ENCODE measurements at places on chromosomes 7 and 10.
A peak's percentile ranks its signal among the peaks of the same experiment; 100 is the strongest.

DNA sequence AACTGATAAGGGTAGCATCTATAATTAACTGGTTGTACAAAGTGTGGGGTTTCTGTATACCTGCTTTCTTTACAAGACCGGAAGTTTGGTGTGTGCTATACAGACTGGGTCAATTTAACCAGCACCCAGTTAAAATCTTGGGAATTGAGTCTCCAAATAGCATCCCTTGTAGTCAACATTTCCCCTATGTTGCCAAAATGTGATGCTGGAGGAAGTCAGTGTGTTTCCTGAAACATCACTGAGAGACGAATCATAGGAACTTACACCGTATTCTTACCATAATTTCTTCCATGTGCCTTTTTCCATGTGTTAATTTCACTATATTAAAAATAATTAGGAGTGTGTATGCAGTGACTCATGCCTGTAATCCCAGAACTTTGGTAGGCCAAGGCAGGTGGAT lies 1.7 kb downstream of the AKR1C4 start:
- no peak for DNase-seq

DNA sequence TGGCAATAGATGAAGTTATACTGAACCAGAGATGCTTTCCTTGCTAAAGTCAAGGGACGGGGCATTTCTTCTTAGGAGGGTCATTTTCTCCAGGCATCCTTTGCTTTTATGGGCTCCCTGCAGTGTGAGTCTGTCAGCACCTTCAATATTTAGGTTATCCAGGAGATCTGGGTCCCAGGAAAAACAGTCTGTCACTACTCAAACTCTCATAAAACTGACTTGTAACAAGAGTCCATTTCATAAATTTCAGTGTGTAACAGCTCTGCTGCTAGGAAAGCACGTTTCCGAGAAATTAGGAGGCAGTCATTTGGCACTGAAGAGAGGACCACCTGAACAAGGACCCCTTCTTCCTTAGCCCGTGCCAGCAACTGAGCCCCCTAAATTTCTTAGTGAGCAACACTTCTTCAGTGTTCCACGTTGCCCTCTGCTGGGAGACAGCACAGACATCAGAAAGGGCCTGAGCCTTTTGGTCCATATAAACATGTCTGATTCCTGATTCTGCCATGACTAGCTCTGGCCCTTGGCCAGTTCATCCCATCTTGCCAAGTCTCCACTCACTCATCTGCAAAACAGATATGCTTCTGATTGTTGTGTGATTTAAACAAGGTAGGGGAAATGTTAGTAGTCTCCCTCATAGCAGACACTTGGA lies 7.2 kb downstream of the GCC1 start:
- DNase-seq, result no peak

- no peak for DNase-seq
Observed at GRCh38 chr10:16609211-16609610, 87.5 kb upstream of the C1QL3 start.

DNA sequence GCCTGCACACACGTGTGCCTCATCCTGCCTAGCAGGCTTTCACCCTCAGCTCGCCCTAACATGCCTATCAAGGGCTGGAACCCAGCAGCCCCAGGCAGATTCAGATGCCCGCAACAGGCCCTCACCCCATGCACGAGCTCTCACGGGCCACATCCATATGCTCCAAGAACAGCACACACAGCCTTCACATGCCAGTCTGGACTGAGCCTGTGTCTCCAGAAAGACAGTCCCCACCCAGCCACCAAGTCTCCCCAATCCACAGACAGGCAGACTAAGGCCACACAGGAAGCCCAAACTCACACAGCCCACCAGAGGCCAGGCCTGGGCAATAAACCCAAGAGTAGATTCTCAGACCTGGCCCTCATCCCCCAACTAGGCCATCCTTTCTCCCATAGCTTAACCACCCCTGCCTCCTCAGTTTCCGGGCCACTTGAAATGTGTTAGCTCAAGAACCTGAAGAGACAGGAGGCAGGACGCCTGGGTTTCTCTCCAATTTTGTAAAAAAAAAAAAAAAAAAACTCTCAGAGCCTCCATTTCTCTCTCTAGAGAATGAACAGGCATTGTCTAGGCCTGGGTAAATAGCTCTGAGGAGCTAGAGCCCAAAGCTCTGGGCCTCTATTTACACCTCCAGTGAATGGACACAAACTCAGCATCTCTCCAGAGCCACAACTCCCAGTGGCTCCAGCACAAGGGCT lies 6.8 kb downstream of the LDB1 start:
- DNase-seq, result no peak

- peak; percentile 1 for DNase-seq
Observed at GRCh38 chr10:23994459-23995046, 214.4 kb upstream of the KIAA1217 start.

DNA sequence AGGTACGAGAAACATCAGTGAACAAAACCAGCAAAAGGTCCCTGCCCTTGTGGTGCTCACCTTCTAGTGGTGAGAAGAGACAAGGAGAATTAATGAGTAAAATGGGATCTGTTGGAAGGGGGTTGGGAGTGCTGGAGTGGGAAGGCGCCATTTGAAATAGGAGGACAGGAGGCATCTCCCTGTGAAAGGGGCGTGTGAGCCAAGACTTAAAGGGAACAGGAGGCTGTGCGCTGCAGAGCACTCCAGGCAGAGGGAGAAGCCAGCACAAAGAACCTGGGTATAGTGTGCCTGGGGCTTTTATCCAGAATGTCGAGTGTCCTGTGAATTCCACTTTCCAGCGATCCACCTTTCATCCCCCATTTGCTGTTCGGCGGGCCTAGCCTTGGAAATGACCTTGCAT lies 497.9 kb upstream of the GALNT17 start:
- no peak for DNase-seq

GRCh38 chr10:70913893-70914240 lies 25.5 kb upstream of the PCBD1 start:
- no peak for DNase-seq

DNA sequence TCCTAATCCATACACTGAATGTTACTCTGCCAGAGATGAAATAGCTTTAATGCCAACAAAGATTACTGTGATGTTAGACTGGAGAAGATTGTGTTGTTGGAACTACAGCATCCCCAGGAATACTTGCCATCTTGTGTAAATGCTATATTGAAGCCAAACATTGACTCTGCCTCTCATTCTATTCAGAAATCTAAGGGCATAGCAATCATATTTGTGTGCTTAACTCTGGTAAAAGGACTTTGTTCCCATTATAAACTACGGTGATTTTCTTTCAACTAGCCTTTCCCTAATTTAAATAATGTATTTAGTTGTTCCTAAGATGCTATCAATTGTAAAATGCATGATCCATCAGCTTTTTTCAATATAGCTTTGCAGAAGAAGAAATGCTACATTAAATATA lies 498.4 kb upstream of the LRRN3 start:
- no peak for DNase-seq

DNA sequence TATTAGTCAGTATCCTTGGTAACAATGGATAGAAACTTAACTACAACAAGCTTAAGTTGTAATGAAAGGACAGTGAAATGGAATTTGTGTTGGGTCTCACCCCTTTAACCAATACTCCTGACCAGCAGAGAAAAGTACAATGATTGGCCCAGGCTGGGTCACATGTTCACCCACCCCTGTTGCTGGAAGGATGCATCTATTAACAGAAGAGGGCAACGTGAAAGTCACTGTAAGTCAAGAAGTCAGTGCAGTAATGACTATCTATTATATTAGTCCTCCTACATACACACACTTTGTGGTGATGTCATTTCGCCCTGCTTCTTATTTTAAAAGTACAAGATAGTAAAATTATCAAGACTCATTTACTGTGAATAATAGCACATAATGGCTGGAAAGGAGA lies 16.2 kb downstream of the PNLIPRP2 start:
- no peak for DNase-seq

- no peak for DNase-seq
Observed at GRCh38 chr10:119225083-119225658, 17.8 kb downstream of the GRK5 start.

DNA sequence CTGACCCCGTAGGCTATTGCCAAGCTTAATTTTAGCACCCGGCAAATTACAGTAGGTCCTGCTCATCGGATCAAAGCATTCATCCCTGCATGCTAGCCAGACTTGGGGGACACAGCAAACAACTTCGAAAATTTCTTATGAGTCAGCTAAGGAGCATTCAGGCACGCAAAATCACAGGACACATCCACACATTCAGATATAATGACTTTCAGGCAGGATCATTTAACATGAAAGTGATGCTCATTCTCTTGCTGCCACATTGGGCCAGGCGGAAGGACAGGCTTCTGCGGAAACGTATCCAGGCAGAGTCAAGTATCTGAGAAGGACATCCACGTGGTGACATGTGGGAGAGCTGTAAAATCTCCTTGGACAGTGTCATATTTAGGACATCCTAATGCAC lies 474.0 kb upstream of the NRP1 start:
- DNase-seq, result no peak

- no peak for DNase-seq
Observed at GRCh38 chr7:23955145-23955544, 245.1 kb downstream of the STK31 start.

DNA sequence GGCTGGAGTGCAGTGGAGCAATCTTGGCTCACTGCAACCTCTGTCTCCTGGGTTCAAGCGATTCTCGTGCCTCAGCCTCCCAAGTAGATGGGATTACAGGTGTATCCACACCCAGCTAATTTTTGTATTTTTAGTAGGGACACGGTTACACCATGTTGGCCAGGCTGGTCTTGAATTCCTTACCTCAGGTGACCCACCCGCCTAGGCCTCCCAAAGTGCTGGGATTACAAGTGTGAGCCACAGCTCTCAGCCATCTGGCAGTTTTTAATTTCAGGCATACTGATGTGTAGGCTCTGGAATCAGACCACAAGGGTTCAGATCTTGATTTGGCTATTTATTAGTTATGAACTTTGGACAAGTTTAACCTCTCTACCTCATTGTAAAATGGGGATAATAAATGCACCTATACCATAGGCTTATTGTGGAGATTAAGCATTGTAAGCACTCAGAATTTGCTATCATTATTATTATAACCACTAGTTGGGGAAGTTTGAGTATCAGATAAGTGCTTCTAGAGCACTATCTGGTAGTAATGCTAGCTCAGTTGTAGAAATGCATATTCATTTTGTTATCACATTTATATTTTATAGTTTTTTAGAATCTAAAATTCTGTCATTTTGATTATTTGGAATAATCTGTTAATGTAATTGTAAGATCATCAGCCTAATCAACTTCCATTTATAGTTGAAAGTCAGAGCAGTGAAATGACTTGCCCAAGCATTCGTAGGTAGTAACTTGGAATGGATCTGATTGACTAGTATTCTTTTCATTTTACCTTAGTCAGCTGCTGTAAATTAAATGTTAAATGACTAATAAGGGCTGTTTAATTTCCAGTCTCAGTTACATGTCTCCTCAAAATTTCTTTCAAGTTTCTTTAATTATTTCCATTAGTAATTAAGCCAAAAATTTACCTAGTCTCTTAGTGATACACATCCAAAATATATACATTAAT lies 22.5 kb downstream of the KMT2E start:
- DNase-seq, result no peak

DNA sequence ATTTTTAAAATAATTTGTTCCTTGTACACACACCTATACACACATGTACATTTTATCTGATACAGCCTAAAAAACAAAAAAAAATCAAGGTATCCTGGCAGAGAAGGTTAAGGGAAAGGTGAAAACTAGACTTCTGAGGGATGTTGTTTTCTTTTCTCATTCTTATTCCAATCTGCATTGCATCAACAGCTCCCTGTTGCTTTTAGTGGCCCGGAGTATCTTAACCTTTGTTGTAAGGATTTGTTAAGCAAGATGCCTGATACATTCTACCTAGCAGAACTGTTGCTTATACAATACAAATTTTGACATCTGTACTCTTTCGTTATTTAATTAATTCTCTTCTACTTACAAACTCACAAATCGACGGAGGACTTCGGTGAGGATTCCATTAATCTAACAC lies 167.4 kb downstream of the GNAI1 start:
- DNase-seq, result no peak

- no peak for DNase-seq
Observed at GRCh38 chr10:59240582-59241183, 64.2 kb downstream of the PHYHIPL start.

- peak; percentile 26 for DNase-seq
Observed at GRCh38 chr7:5677538-5678294, 103.7 kb downstream of the RNF216 start.

DNA sequence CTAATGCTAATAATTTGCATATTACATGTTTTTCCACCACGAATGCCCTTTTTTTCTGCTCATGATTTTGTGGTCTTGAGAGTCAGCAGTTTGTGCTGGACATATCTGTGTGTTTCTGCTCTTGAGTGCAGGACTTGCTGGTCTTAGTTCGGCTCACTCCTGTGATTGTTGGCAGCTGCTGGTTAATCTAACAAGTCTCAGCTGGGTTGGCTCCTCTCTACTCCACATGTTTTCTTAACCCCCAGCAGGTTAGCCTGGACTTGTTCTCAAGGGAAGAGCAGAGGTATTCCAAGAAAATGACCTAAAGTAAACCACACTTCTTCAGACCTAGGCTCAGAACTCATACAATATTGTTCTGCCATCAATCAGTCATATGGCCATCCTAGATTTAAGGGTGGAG lies 1238.9 kb downstream of the XPNPEP1 start:
- no peak for DNase-seq

DNA sequence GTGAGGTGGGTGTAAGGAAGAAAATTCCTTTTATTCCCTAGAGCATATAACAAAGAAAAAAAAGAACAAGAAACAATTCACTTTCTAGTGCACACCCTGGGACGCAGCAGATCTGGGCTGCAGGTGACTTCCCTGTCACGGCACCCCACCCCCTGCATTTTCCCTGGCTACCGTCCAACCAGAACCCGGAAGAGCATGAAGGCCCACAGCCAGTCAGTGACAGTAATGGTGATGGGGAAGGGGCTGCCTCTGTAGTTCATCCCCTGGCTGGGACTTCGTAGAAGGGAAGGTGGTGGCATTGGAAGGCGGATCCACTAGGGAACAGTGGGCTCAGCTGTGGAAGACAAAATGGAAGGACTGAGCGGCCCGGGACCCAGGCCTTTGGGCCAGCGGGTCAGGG lies 236.7 kb downstream of the BUB3 start:
- no peak for DNase-seq

GRCh38 chr7:159114981-159115380 lies 29.7 kb downstream of the VIPR2 start:
- DNase-seq, result no peak

DNA sequence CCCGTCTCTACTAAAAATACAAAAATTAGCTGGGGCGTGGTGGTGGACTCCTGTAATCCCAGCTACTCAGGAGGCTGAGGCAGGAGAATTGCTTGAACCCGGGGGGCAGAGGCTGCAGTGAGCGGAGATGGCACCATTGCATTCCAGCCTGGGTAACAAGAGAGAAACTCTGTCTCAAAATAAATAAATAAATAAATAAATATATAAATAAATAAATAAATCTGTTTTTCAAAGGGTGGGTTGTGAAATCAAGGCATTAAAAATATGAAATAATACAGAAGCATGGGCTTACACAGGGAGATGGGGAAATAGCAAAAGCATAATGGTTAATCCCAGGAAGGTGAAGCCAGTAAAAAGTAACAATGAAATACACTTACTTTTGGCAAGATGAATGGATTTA lies 93.9 kb downstream of the LYZL2 start:
- no peak for DNase-seq

DNA sequence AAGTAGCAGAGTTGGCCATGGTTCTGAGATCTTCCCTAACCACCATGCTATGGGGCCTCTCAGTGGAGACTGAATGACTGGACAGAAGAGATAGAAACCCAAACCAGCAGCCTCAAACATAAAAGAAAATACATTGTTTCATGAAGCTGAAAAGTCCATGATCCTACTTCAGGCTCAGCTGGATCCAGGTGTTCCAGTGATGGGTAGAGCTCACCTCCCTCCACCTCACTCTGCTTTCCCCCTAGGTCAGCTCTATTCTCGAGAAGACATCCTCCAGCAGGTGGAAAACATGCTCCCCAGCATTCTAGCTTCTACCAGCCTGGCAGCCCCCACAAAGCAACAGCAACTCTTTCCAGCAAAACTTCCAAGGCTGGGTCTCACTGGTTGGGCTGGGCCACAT lies 132.1 kb downstream of the OAT start:
- no peak for DNase-seq
